ENCODE measurements at places on chromosomes 3 and 15. TPM values are rescaled to one million over a fixed set of nuclear protein-coding genes. Genes with fewer than 3 reads are reported as not detected.

DNA sequence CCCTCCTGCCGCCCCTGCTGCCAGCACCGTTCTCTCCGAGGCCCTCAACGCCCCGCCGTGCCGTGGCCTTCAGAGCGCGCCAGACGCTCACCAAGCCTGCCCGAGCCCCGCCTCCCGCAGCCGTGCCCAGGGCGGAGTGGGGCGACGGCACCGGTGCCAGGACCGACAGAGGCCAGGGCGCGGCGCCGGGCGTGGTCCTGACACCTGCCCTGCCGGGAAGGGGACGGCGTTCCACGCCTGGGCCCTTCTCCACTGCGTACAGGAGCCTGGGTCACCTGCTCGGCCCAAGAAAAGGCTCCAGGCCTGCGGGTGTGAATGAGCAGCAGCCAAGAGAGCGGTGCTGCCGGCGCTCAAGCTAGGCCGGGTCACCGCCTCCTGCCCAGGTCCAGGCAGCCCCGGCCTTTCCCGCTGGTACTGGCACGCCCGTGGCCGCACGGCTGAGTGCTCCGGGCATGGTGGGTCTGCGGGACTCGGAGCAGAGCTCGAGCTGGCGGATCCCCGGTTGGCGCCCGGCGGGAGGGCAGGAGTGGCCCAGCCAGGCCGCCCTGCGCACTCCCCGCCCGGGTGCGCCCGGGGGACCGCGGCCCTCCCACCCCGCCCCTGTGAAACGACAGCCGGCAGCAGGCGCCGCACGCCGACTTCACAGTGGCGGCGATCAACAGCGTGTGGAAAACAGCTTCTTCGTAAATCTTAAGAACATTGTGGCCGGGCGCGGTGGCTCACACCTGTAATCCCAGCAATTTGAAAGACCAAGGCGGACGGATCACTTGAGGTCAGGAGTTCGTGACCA is 4.2 kb downstream of the OCA2 start:
- DNase-seq, result no peak

The GOLGA8N gene
- total RNA-seq, result 9.1 TPM

GRCh38 chr3:58251631-58252035 is 14.0 kb downstream of the ABHD6 start:
- peak; percentile 40 for DNase-seq

- peak; percentile 86 for DNase-seq
These were observed 671.5 kb downstream of the FHIT start for GRCh38 chr3:60579734-60580133.

GRCh38 chr3:61882253-61882652 is 320.9 kb downstream of the PTPRG start:
- DNase-seq, result no peak

The GPR171 gene
- total RNA-seq, result not detected

GRCh38 chr3:128619146-128619890 is 31.3 kb downstream of the RPN1 start:
- DNase-seq, result peak; percentile 79

DNA sequence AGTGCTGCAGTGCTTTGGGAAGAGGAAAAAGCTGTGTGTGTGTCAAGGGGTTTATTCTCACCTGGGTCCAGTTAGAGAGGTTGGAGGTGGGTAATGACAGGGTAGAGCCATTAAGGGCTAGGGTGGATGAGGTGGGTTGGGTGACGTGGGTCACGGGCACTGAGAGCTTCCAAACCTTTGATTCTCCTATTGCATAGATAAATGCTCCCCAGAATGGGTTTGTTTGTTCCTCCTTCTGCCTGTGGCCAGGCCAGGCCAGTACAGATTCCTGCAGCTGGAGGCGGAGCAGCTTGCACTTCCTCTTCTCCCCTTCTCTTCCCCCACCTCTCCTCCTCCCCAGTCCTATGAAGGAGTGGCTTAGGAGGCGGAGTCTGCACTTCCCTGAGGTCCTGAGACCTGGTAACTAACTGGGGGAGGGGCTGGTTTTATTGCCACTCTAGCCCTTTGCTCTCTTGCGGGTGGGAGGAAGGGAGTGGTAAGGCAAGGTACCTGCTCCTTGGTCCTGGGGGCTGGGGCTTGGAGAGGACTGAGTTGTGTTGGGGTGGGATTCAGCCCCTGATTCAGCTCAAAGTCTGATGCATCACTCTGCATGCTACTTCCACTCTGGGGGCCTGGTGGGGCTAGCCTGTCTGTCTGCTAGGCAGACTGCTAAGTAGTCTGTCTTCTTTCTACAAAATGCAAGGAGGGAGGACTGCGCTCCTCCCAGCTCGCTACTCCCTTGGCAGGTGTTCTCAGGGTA is 3.5 kb downstream of the SPINT1 start:
- DNase-seq, result peak; percentile 69

DNA sequence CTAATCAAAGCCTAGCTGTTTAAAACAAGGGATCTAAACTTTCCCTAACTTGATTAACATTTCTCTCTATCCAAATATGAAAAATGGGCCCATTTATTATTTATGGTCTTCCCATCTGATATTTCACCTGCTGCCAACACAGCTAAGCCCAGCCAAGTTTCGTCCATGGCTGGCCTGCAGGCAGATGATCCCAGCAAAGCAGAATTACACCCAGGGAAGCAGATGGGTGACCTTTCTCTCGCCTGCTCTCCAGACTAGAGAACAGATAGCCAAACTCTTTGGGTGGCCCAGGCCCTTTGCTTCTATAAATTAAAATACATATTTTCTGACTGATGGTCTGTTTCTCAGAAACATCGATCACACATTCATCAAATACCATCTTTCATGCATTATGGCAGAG is 1038.8 kb downstream of the AGBL1 start:
- no peak for DNase-seq

GRCh38 chr15:101161656-101162055 is 90.2 kb downstream of the CHSY1 start:
- no peak for DNase-seq

GRCh38 chr3:113649174-113649845 is 47.1 kb downstream of the USF3 start:
- DNase-seq, result no peak

The TMC3 gene
- not detected for total RNA-seq

DNA sequence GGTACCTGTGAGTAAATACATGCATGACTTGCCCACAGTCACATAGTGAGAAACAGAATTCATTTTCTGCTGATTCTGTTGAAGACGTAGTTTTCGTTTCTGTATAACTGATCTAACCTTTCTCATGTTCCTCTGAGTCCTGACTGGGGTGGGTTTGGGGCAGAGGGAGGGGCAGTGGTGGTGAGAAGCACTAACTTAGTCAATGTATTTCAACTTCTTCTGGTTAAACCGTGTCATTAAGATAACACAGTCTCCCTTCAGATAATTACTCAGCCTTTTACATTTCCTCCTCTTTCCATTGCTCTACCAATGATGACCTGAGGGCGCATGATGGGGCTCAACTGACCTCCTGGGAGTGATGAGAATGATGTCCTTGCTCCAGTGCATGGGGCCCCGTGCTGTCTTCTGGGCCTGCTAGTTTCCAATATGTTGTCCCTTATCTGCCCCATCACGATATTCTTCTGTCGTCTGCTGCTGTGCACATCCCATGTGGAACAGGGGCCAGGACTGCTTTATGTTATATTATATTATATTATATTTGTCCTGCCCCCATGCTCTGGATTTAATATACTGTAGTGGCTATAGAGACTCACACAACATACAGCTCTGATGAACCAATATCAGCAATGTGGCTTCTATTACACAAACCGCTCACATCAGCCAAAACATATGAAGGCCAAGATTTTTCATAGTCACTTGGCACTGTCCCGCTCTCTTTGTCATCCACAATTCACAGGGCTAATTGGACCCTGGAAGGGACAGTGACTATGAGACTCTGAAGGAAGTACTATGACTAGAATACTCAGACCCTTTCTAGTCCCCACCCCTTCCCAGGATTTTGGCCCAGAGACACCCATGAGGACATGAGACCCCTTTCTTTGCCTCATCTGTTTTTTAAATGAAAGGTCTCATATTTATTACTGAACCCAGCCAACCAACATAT is 407.1 kb upstream of the MCTP2 start:
- DNase-seq, result no peak

DNA sequence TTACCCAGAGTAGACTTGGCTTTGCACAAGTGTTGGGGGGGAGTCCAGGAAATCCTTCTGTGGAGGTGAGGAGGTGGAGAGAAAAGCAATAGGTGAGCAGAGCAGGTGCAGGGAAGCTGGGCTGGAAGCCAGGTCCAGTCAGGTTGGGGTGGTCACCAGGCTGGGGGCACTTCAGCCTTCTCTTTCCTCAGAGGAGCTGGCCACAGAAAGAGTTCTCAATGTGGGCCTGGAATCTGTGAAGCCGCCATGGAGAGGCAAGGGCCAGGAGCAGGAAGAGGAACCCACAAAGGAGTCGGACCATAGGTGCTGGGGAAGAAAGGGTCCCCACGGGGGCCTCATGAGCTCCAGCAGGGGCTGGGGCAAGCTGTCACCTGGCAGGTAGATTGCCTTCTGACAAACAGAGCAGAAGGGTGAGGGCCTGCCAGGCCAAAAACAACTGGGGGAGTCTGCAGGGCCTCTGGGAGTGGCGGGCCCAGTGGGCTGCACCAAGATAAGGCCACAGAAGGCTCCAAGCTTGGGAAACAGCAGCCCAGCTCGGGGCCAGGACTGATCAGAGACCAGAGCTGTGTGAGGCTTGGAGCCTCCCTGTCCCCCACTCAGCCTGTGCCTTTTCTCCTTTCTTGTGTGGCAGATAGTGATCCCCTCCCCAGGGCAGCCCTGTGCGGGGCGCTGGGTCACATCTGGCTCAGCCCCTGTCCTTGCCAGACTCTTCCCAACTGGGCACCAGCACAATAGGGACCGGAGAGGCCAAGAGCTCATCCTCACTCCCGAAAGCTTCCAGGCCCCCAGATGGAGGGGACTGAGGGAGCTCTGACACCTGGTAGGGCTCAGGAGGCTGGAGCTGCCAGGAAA is 53.0 kb upstream of the FGD5 start:
- DNase-seq, result no peak

The RABL3 gene
- total RNA-seq, result 26.0 TPM

- DNase-seq, result peak; percentile 96
These were observed 28.2 kb downstream of the CLEC3B start for GRCh38 chr3:45054196-45054857.

The STAC gene
- total RNA-seq, result 1.2 TPM

The MOBP gene
- total RNA-seq, result 0.21 TPM

GRCh38 chr3:48561045-48561736 is 2.4 kb downstream of the UCN2 start:
- peak; percentile 27 for DNase-seq

DNA sequence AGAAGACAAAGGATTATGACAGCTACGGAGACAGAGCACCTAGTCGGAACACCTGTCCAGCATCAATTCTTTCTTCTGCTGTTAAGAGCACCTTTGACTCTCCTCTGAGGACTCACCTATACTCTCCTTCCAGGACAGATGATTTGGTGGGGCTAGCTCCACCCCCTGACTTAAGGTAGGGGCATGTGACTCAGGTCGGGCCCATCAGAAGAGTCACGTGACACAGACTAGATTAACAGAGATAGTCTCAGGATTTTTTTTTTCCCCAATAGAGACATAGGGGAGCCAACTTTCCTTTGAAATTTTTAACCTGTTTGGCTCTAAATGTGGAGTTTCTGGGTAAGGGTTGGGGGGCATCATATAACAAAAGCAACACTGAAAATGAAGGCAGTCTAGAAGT is 11.4 kb upstream of the WNT5A start:
- DNase-seq, result no peak
